ENCODE measurements at places on chromosomes 3 and 15.
A peak's percentile ranks its signal among the peaks of the same experiment; 100 is the strongest.

- DNase-seq = no peak
Observed at GRCh38 chr15:100041127-100041828, 300.5 kb downstream of the ADAMTS17 start.

DNA sequence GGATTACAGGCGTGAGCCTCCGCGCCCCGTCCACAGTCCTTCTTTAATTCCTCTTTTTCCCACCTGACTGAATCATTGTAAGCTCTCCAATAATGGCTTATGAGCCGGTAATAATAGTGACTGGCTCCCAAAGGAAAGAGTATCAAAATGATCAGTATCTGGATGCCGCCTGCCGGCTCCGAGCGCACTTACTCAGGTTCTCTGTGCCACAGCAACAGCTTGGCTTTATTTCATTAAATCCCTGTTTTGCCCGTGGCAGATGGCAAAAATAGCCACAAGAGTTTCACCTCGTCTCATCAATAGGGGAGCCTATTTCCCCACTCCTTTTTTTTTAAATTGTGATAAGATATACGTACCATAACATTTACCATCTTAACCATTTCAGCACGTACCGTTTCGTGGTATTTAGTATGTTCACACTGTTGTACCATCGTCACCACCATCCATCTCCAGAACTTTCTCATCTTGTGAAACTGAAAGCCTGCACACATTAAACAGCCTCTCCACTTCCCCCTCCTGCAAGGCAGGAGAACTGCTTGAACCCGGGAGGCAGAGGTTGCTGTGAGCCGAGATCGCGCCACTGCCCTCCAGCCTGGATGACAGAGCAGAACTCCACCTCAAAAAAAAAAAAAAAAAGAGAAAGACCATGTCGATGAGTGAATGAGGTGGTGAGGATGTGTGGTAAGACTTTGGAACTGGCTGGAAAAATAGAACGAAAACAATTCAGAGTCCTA is 80.7 kb upstream of the DLG1 start:
- DNase-seq = no peak

GRCh38 chr3:59257506-59257905 is 207.7 kb upstream of the CFAP20DC start:
- no peak for DNase-seq

GRCh38 chr3:41464401-41464800 is 265.1 kb downstream of the CTNNB1 start:
- DNase-seq = no peak

GRCh38 chr3:159238646-159239045 is 436.8 kb downstream of the MFSD1 start:
- DNase-seq = no peak

- peak; percentile 39 for DNase-seq
Observed at GRCh38 chr3:120203016-120203415, 82.0 kb downstream of the GPR156 start.

GRCh38 chr3:139052802-139053600 is 8.3 kb upstream of the PRR23C start:
- DNase-seq = no peak

- DNase-seq = no peak
Observed at GRCh38 chr3:69930564-69930963, 69.0 kb upstream of the SAMMSON start.

DNA sequence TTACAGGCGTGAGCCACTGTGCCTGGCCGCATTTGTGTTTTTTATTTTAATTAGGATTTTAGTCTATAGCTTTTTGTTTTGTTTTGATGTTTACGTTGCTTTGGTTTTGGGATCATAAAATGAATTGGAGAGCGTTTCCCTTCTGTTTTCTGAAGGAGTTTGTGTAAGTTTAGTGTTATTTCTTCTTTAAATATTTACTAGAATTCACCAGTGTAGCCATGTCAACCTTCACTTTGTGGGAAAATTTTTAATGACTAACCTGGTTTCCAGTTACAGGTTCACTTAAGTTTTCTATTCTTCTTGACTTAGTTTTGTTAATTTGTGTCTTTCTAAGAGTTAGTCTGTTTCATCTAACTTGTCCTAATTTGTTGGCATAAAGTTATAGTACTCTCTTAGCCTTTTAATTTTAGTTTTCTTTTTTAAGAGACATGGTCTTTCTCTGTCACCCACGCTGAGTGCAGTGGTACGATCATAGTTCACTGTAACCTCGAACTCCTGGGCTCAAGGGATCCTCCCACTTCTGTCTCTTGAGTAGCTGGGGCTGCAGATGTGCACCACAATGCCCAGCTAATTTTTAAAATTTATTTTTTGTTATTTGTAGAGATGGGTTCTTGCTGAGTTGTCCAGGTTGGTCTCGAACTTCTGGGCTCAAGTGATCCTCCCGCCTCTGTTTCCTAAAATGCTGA is 61.0 kb downstream of the CHD2 start:
- DNase-seq = no peak

- no peak for DNase-seq
Observed at GRCh38 chr3:36457667-36458066, 77.4 kb downstream of the STAC start.

GRCh38 chr3:99878005-99878404 is 60.3 kb downstream of the CMSS1 start:
- DNase-seq = no peak

DNA sequence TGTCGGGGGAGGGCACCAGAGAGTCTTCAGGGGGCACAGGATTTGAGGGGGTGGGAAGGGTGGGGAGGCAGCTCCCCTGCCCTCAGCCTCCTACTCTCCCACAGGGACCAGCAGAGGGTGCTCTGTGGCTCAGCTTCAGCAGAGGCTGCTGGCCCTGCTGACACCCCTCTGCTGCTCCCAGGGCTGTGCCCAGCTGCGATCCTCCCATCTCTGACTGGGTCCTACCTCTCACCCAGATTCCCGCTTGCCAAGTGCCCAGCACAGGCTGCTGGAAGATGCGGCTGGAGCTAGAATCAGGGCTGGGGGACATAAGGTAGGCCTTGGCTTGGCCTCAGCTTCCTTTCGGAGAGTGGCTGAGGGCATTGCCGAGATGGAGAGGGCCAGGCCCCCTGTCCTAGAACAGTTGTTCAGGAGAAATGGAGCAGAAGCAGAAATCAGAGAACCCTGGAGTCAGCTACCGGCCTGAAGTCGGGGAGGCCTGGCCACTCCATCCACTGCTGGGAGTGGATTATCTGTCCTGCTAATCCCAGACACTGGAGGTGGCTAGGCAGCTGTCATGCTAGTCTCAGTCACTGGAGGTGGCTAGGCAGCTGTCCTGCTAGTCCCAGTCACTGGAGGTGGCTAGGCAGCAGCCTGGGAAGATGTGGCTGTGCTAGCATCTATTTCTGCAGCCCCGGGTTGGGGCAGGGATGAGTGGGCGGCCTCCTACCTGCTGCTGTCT is 3.9 kb downstream of the GRM2 start:
- DNase-seq = no peak

GRCh38 chr3:131193641-131194238 is 167.1 kb downstream of the NEK11 start:
- DNase-seq = no peak

DNA sequence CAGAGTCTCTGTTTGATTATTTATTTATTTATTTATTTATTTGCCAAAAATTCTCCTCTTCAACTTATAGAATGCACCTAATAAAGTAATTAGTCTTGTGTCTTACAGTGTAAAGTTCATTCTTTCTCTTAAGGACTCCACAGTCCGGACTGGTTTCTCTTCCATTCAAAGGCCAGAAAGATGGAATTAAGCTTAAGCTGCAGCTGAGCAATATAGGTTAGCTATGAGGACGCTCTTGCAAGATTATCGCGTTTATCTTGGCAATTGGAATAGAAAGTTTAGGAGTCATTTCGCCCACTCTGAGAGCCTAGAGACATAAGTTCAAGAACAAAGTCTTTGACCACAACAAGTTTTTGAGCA is 15.0 kb downstream of the TAGLN3 start:
- no peak for DNase-seq

- DNase-seq = no peak
Observed at GRCh38 chr3:124283652-124284023, 291.7 kb upstream of the ROPN1 start.

DNA sequence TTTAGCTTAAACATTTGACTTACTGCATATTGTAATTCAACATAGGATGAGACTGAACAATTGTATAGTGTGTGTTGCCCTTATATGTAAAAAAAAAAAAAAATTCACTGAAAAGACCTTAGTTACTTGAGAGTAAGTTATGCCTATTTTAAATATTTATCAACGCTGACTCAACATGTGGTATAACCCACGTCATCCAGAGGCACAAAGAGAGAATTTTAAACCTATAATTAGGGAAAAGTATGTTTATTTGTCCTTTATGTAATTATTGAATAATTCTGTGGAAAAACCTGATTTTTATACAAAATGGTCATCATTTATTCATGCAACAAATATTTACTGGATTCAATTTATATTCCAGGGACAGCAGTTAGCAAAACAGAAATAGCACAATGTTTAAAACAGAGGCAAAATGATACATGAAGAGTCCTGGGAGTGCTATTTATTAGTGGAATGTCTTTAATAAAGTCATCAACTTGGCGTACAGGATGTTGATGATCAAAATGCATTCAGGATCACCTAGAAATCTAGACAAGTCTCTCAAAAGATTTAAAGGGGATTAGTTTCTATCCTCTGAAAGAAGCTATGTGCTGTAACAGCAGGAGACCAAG is 223.7 kb downstream of the PCCB start:
- DNase-seq = peak; percentile 76

All from AG04450 (cell line).